NCI-H2227 treated with DMSO at 0.1 percent for 48 hours (cell line): ENCODE measurements at places on chromosomes 11 and 22.

DNA sequence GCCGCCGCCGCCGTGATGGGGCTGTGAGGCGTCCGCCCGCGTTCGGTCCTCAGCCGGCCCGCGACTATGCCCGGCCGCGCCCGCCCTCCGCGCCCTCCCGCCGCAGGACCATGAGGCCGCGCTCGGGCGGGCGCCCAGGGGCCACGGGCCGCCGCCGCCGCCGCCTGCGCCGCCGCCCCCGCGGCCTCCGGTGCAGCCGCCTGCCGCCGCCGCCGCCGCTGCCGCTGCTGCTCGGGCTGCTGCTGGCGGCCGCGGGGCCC is 215 bp downstream of the ZNRF3 start:
- no peak for DNase-seq

- no peak for DNase-seq
Measured at GRCh38 chr11:76166314-76166713, 40.0 kb downstream of the WNT11 start.

DNA sequence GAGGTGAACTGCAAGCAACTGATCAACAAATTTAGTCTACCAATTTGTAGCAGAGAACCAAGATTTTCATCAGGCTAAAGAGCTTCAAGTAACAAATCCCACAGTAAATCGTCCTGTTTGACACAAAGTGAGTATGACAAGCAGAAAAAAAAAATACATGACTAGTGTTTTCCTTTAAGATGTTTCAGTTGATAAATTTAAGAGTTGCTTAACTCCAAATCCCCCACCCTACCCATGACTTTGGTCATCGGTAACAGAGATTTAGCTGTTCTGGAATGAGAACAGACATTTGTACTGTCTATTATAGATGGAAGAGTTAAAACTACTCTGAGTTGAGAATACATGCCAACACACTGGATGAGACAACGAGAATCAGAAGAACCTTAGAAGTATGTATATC is 165.0 kb upstream of the MTMR2 start:
- no peak for DNase-seq

DNA sequence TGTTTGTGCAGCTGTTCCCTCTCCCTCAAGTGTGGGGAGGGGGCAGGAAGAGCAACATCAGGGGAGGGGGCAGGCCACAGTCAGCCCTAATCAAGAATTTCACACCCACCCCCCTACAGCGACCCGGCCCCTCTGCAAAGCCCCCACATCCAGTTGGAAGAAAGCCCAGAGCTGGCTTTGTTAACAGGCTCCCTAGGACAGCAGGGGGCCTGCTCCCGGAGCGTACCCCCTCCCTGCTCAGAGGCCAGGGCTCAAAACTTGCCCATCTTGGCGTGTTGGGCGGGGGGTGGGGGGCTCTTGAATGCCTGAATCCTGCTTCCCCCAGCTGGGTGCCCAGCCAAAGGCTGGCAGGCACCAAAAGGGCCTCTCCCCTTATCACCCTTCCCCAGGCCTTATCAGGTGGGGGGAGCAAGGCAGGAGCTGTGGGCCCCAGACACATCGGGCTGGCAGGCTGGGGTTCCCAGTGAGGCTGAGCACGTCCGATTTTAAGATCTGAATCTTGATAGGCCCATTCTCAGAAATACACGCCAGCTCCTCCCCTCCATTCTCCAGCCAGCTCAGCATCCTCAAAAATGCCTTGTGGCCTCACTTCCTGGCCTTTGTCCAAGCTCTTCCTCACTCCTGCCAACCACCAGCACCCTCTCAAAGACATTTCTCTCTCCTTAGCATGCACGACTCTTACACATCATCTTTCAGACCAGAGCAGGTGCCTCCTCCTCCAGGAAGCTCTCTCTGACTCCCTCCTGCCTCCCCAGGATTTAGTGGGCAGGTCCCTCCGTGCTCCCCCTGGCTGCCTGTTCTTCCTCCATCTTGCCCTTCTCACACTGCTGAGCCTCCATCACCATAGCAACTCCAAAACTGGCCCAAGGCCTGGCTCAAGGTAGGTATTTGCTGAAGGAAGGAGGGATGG is 384.8 kb downstream of the MN1 start:
- DNase-seq: no peak

GRCh38 chr11:3216027-3216525 is 2.5 kb downstream of the MRGPRG start:
- no peak for DNase-seq

- no peak for DNase-seq
Measured at GRCh38 chr11:31967404-31968130, 123.3 kb upstream of the RCN1 start.

DNA sequence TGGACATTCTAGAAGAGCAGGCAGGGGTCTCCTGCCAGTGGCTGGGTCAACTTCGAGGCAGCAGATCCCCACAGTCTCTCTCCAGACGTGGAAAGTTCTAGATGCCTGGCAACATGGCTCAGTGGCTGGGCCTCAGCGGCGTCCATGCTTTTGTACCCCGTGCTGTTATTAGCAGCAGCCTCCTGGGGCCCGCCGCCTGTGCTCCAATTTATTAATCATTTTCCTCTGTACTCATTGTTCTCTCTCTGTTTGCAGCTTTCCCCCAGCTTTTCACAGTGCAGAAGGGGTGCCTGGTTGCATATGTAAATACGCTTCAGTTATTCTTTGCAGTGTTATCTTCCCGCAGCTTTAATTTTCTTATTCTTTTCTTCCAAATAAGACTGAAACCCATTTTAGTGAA is 515.1 kb downstream of the TBC1D22A start:
- no peak for DNase-seq

GRCh38 chr11:11038352-11038751 is 180.5 kb upstream of the ZBED5 start:
- DNase-seq: no peak

DNA sequence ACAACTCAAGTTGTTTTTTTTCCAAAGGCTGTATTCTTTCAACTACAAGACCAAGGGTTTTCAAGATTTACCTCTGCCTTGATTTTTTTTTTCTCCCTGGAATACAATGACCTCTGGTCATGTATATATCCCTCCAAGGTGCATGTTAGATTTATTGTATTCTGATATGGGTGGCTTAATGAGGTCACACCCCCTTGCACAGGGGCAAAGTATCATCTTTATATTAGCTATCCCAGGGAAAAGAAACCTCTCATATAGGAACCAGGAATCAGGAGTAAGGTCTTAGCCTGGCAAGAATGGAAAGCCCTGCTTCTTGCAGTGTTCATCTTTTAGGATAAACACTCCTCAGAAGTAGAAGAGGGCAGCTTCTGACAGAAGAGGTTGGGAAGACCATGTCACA is 516.9 kb upstream of the TENM4 start:
- no peak for DNase-seq

DNA sequence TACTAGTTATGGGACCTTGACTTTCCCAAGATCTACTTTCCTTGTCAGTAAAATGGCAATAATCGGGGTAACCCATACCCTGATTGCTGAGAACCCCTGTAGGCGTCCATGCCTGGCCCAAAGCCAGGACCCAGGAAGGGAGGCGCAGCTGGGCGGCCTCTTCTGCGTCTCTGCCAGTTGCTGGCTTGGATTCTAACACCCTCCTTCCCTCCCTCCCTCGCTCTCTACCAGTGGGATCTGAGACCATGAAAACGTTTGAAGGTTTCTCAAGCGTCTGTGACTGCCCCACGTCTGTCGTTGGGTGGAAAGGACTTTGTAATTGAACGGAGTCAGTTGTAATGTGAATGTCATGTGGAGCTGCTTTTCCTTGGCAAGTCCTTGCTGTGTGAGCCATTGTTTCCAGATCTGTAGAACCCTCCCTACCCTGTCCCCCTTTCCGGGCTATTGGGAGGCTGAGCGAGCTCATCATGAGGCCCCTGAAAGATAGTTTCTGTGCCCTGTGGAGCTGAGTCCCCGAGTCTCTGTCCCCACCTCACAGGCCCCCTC is 47.8 kb downstream of the PARVB start:
- no peak for DNase-seq

GRCh38 chr11:35951680-35952079 is 7.8 kb downstream of the LDLRAD3 start:
- DNase-seq: no peak

GRCh38 chr11:35214792-35215193 is 75.8 kb downstream of the CD44 start:
- no peak for DNase-seq

DNA sequence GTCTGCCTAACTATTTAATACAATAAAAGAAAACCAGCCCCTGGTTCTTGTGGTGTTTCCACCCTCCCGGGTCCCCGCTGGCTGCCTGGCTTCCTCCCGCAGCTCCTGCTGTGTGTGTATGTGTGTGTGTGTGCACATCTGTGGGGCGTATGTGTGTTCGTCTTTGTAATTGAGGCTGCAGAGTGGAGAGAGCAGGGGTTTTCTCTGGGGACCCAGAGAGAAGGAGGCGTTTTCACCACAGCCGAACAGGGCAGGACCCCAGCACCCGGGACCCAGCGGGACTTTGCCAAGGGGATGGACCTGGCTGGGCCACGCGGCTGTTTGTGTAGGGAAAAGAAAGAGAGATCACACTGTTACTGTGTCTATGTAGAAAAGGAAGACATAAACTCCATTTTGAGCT is 42.7 kb downstream of the IGLL1 start:
- DNase-seq: no peak

DNA sequence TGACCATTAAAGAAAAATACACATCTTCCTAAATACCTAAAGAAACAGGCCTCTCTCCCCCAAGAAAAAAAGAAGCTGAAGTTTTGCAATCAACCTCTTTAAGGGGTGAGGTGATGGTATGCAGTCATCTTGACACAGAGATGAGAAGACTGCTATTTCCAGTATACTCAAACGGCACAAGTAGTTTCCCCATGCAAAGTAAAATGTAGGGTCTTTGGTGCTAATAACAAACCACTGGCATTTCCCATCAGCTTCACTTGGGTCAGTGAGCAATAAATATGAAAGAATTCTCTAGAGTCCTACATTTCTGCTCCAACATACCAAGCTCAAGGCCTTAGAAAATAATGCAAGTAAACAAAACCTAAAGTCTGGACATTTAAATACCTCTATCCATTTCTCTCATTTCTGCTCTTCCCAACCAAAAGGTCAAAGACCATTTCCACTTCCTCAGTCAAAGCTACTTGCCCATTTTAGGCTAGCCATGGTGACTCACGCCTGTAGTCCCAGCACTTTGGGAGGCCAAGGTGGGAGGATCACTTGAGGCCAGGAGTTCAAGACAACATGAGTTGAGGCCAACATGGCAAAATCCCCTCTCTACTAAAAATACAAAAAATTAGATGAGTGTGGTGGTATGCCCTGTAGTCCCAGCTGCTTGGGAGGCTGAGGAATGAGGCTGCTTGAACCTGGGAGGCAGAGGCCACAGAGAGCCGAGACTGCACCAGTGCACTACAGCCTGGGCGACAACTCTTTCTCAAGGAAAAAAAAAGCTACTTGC is 39.5 kb upstream of the CHRNA10 start:
- DNase-seq: no peak

GRCh38 chr22:40328546-40329456 is 17.5 kb upstream of the ADSL start:
- DNase-seq: no peak

DNA sequence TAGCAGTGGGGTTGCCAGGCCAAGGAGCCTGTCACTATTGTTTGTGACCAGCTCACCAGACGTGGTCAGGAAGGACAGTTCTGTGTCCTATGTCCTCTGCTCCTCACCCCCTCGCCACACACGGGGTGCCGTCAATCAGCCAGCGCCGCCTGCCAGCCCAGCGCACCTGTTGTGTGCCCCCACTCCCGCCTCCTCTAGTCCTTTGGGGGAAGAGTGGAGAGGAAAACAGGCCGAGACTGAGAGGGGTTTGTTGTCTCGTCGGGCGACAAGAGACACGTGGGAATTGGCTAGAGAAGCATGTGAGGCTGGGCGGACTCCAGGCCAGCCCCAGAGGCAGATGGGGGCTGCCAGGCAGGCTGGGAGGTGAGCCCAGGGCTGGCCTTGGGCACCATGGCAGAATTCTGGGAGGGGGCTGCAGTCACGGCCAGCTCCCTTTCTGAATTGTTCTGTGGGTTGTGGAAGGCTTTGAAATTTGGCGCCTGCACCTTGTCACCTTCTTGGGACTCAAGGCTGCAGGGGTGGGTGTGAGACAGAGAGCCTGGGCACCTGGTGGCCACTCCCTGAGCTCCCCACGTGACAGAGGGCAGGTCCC is 3.1 kb upstream of the KCNQ1OT1 start:
- DNase-seq: no peak

GRCh38 chr22:26648011-26648497 is 9.3 kb upstream of the MIAT start:
- DNase-seq: peak; percentile 58

GRCh38 chr11:88363004-88363403 is 25.5 kb upstream of the CTSC start:
- no peak for DNase-seq

DNA sequence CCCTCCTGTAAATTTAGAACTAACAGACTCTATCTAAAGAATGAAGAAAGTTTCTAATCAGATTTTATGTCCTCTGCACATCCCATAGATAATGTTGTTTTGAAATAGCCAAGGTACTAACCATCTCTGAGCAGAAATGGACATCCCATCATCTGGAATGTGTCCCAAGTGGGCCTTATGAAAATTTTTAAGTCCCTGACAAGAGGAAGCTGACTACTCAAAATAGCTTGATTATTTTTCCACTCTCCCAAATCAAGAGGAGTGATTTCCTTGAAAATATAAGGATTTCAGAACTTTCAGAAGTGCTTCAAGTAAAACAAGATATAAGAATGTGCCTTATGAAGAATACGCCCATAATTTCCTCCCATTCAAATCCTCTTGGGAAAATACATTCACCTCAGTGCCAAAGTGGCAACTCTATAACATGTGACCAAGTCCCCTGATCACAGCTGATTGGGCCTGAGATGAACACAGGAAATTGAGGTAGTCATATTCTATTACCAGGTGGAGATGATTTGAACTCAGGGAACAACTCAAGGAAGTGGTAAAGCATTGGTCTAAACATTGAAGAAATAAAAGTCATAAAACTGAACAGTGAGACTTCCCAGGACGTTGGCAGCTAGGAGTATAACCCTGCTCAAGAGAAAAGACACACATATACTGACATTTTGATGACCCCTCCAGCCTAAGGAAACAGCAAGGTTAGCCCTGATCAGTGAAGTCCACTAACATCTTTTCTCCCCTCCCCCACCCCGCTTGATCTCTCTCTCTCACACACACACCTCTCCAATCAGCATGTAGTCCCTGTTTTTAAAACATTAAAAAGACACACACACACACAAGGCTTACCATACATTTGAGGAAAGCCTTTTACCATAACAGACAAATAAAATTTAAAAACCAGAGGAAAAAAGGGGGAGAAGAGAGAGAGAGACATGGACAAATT is 70.8 kb upstream of the TEAD1 start:
- no peak for DNase-seq

- DNase-seq: no peak
Measured at GRCh38 chr11:65663639-65664200, 1.0 kb upstream of the RELA start.

GRCh38 chr11:1128311-1129142 is 29.2 kb upstream of the MUC5AC start:
- no peak for DNase-seq

DNA sequence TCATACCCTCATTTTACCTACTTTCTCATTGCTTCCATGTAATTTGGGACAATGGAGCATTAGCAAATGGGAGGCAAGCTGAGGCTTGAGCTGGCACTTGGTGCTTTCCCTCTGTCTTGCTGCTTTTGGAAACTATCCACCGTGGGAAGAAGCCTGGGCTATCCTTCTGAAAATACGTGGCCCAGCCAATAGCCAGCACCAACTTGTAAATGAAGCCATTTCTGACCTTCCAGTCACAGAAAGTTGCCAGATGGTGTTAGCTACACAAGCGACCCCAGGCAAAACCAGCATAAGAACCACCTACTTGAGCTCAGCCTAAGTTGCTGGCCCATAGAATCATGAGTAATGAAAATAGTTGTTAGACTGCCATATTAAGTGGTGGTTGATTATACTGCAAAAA is 18.5 kb upstream of the SPON1 start:
- DNase-seq: no peak
